GM12865 (cell line): ENCODE measurements at places on chromosomes 6 and 20.

DNA sequence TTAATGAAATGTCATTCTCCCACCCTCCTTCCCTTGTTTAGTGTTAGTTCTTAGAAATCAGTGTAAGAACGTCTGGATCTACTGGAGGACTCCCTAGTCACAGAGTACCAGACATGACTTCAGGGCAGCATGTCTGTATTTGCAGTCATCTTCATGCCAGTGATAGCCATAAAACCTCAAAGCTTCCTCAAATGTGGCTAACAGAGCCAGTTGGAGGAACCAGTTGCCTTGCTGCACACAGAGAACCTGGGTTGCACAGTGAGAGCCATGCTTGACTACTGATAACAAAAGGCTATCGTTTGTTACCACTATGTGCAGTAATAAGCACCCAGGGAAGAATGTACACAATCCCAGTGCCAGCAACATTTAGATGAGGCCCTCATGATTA, 20.1 kb downstream of the NT5E start:
- no peak for DNase-seq

DNA sequence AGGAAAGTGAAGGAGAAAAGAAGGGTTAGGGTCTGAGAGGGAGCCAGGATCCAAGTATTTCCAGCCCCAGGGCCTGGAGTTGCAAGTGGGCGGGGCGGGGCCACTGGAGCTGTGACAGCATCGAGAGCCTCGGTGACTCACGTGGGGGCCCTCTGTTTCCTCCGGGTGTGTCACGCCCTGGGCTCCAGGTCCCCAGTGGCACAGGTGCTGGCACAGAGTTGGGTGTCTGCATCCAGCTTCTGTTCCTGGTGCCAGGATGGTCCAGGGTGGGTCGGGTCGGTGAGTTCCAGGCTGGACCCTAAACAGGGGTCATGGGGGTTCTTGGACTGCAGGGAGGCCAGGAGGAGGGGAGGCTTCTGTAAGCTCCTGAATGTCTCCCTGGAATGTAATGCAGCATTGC, 16.7 kb downstream of the RAET1L start:
- no peak for DNase-seq

DNA sequence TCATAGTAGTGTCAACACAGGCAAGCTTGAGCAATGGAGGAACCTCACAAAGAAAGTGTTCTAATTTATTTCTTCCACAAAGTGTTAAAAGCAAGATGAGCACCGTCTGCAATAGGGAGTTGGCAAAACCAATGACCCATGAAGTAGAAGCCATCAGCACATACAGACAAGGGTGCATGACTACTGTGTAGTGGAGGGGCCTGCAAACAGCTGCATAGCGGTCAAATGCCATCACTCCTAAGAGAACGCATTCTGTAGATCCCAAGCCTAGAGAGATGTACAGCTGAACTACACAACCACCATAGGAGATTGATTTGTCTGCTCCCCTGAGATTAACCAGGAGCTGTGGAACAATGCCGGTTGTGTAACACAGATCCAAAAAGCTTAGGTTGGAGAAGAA, 26.8 kb upstream of the ZNF165 start:
- no peak for DNase-seq

- DNase-seq: no peak
These were observed 64.4 kb downstream of the EZR start for GRCh38 chr6:158754738-158755137.

- DNase-seq: no peak
These were observed 33.9 kb upstream of the TNFRSF21 start for GRCh38 chr6:47343600-47343999.

DNA sequence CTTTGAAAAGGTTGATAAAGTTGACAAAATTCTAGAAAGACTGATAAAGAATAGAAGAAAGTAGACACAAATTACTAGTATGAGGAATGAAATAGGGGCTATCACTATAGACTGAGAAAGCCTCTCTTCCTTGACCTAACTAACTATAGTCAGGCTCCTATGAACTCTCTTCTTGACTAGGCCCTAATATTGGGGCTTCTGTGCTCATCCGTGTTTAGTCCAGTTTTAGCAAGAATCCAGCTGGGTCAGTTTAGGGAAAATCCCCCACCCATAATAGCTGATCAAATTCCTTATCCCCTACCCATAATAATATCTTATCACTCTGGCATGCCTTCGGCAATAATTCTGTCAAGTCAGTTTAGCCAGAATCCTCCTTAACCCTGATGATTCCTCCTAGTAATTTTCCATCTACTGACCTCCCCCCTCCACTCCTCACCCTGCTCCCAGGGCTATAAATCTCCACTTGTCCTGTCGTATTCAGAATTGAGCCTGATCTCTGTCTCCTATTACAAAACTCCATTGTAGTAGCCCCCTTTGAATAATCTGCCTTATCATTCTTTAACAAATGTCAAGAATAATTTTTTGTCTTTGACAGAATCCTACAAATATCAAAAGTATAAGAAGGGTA, 138.1 kb downstream of the TFAP2A start:
- DNase-seq: no peak

- DNase-seq: no peak
These were observed 5.0 kb upstream of the SLC12A5 start for GRCh38 chr20:46023999-46024398.

GRCh38 chr6:2990248-2990931, 9.3 kb upstream of the NQO2 start:
- no peak for DNase-seq

GRCh38 chr6:105272786-105273185, 93.0 kb upstream of the POPDC3 start:
- DNase-seq: no peak

- no peak for DNase-seq
These were observed 165.4 kb downstream of the GRM4 start for GRCh38 chr6:33980176-33981175.

DNA sequence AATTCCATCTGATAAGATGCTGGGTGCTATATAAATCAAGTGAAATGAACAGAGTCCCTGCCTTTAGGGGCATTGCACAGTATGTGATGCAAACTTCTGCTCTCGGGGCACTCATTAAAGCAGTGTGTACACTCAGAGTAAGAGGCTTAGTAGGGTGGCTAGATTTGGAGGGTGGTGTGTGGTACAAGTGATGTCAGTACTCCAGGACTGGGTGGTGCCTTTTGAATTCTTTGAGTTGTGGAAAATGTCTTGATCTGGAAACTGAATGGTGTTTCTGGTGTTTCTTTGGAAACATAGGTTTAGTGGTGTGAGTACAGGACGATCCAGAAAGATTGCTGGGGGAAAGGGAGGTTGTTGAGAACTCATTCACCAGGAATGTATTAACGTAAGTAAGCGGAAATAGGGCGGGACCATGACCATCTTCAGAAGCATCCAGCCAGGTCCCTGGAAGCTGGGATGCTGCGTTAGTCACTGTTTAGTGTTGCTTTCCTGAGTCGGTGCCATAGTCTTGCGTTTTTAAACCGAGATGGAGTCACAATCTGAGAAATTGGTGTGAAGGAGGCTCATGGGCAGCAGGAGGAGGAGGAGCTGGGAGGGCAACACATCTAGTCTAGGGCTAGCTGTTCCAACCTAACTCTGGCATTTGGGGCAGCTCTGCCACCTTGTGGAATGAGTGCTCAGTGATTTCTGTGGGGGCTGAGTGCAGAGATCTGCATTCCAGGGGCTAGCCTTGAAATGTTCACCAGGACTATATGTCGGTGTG, 70.3 kb downstream of the SCAND1 start:
- peak; percentile 70 for DNase-seq

- DNase-seq: no peak
These were observed 120.5 kb downstream of the SOD2 start for GRCh38 chr6:159572439-159573110.

GRCh38 chr6:35381132-35381531, 38.8 kb downstream of the PPARD start:
- DNase-seq: no peak

GRCh38 chr6:21355638-21356037, 237.9 kb upstream of the SOX4 start:
- no peak for DNase-seq

- DNase-seq: no peak
These were observed 164.5 kb downstream of the GRM4 start for GRCh38 chr6:33981421-33981820.

- peak; percentile 57 for DNase-seq
These were observed 16.0 kb downstream of the DSE start for GRCh38 chr6:116386581-116387299.

DNA sequence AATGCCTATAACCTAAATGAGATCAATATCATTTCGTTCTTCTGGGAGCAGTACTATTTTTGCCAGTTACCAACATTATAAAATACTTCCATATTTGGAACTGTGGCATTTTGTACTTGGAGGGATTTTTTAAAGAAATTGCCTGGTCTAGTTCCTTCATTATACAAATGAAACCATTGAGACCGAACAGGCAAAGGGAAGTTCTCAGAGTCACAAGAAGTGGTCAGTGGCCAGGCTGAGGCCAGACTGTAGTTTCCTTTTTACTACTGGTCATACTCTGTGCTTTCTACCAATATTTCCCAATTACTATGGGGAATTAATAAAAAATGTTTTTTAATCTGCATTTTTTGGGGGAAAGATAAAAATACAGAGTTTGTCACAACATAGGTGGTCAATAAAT, 332.0 kb downstream of the NRN1 start:
- peak; percentile 9 for DNase-seq

DNA sequence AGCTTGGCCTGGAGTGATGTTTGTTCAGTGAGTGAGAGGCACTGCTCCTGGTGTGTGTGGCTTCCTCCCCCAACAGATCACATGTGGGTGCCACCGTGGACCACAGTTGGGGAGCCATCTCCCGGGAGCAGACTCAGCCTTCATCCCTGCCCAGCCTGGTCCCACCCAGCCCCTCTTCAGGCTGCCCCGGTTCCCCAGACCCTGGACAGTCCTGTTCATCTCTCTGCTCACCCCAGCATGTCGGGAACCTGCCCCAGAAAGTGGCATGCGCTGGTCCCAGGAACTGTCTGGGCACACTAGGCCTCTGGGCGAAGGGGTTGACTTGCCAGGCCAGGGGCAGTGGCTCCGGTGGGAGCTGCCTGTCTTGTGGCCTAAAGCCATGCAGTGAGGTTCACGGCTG, 21.5 kb upstream of the PPP1R3G start:
- no peak for DNase-seq

GRCh38 chr20:10468340-10468845, 33.3 kb downstream of the SLX4IP start:
- no peak for DNase-seq

DNA sequence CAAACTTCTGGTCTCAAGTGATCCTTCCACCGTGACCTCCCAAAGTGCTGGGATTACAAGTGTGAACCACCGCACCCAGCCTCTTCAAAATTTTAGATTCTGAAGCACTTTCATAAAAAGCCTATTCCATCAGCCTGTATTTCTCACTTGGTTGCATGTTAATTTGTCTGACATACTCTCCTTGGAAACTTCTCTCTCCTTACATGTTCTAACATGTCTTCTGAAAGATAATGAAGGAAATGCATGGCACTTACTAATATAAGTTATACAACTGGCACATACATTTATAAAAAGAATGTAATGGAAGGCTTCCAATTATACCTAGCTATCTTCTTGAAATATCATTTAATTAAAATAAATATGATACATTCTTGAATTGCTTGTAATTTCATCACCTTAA, 597.5 kb downstream of the TBC1D32 start:
- DNase-seq: no peak

- DNase-seq: no peak
These were observed 62.7 kb upstream of the SLC2A12 start for GRCh38 chr6:134114918-134115714.

DNA sequence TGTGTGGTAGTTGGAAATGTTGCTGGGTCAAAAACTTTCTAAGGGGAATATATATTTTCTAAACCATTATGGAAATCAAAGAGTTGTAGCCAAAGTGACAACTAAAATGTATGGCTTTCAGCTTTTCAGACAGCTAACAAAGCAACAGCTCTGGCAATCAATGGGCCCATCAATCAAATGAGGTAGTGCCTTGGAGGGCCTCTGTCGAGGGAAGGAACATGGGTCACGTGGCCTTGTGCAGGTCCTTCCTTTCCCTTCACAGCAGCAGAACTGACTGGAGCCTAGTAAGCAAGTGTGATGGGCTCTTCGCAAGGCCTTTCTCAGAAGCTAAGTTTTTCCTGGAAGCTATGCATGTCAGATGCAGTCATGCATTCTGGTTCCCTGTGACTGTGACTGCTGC, 17.9 kb downstream of the FAXC start:
- no peak for DNase-seq

- DNase-seq: no peak
These were observed 10.5 kb upstream of the MAP1LC3A start for GRCh38 chr20:34547844-34548613.

DNA sequence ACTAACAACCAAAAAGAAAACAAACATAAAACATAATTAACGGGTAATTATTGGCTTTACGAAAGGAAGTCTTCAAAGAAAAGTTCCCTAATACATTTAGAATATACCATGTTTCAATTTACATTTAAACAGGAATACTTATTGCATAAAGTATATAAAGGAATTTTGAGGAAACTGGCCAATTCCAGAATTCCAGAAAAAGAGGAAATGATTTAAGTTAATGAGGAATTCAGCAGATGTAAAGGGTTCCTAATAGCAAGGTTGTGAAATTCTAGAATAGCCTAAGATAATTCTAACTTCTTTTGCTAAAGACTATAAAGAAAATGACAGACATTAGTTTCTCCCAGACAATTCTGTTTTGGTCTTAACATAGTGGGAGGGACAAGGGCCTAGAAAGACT, 35.0 kb downstream of the DTNBP1 start:
- no peak for DNase-seq

GRCh38 chr6:170147056-170147787, 143.7 kb downstream of the DLL1 start:
- no peak for DNase-seq

DNA sequence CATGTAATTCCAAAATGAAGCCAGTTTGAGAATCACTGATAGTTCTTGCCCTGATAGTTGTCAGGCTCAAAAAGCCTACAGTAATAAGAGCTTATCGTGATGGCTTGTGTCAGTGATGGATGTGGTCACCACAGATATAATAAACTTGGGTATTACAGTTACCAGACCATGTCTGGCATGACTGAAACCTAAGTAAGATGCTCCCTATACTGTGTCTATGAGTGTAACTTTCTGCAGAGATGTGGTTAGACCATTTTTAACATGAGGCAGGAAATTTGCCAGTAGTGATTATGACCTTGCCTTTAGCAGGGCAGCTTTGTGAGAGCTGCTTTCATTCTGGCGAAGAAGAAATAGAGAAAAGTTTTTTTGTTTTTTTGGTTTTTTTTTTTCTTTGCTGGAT, 90.2 kb downstream of the ANKS1A start:
- DNase-seq: peak; percentile 9

- no peak for DNase-seq
These were observed at the start of gene SLC44A4 for GRCh38 chr6:31878726-31879125. TSS of gene SLC44A4 (minus strand) at chr6:31878997. CDS start at chr6:31878980, 17 bp downstream.

GRCh38 chr6:166810864-166811263, 145.5 kb downstream of the RNASET2 start:
- no peak for DNase-seq

GRCh38 chr6:77573843-77574242, 79.0 kb upstream of the MEI4 start:
- DNase-seq: no peak

GRCh38 chr6:12578751-12579150, 137.8 kb upstream of the PHACTR1 start:
- DNase-seq: no peak

DNA sequence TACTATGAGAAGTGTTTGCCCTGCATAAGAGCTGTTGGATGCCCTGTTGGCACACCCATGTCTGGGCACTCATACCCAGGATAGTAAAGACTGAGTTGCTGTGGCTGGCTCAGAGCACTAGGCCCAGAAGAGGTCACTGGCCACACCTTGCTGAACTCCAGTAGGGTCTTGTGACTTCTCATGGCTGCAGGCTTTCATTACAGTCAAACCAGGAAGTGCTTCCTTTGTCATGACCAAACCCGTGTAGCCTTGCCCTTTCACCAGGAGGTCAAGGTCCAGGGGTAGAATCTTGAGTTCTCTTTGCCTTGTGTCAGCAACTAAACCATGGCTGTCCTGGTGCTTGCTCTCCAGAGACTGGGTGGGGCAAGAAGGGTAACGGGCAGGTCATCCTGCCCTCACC, 49.5 kb downstream of the CD164 start:
- DNase-seq: peak; percentile 30
